ENCODE measurements at places on chromosomes 2 and 18.

DNA sequence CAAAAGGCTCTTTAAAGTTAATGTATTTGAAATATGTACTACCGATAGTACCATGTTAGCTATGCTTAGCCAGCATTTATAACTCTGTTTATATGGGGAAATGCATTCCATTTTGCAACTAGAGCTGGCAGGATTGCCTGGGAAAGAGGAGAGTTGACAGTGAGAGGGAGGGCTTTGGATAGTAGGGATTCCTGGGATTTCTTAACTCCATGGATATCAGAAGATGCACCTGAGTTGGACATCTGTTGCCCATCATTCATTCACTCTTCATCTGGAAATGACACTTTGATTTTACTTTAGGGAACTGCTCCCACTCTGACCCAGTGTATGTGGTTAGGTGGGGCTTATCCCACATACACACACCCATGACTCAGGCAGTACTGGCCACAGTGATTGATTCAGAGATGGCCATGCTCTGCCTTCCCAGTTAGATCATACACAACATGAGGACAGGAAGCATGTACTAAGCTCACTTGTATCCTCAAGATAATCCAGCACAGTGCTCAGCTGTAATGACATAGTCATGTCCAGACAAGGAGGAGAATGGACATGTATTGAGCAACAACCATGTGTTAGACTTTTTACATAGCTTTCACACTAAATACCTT lies 248.8 kb downstream of the MREG start:
- no peak for DNase-seq

GRCh38 chr18:59881728-59882656 lies 17.8 kb upstream of the PMAIP1 start:
- peak; percentile 32 for DNase-seq

- peak; percentile 41 for DNase-seq
Measured at GRCh38 chr2:230939691-230940470, 14.8 kb upstream of the GPR55 start.

DNA sequence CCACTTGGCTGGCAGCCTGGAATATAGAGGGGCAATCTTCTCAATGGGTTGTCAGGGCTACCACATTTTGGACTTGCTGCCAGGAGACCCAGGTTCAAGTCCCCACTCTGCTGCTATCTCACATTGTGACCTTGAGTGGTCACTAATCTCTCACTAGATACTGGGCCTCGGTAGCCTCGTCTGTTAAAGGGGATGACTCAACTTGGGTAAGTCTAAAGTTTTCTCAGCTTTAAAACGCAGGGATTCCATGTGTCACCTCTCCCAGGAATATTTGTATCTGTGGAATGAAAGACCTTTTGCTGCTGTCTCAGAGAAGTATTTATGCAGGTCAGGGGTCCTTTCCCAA lies 86.3 kb downstream of the SEMA4F start:
- no peak for DNase-seq

DNA sequence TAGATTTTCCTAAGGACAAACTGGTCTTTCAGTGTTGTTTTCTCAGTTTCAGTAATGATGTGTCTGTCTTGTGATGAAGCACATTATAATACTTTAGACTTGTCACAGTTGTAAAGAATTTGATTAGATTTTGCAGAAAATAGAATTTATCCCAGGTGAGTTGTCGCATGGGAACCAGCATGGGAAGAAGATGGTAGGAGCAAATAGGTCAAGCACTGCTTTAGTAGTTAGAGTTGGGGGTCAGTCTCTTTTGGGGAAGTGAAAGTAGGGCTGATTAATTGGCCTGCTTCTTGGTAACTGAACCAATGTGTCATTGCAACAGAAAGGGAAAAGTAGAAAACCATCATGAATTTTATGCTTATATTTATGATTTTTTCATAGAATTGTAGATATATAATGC lies 153.2 kb upstream of the MYO3B start:
- DNase-seq = no peak

DNA sequence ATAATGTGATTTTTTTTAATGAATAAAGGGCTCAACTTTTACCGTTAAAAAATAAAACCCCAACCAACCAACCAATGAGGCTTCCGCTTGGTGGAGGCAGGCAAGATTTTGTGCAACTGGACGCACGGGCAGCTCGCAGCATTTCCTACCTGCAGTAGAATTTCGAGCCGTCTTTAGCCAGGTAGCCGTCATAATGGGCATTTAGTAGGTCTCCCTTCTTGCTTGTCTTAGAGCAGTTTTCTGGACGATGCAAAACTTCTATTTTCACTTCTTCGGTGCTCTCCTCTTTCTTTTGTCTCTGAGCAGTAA lies 316 bp downstream of the FKBP7 start:
- DNase-seq = no peak
